M059J (cell line): ENCODE measurements at places on chromosomes 12 and 14. TPM values are rescaled to one million over a fixed set of nuclear protein-coding genes. Genes with fewer than 3 reads are reported as not detected.

INSM2 gene
- not detected in 2 replicates for total RNA-seq

NEMP1 gene
- 18.1 and 30.3 TPM in 2 replicates for total RNA-seq

CLEC12A gene
- not detected in 2 replicates for total RNA-seq

ZFHX2 gene
- total RNA-seq, result 0.05 TPM in 1 of 2 replicates, not detected in the other

NPFF gene
- not detected in 2 replicates for total RNA-seq

GPN3 gene
- total RNA-seq, result 22.6 and 35.4 TPM in 2 replicates

RALGAPA1 gene
- total RNA-seq, result 13.4 and 16.0 TPM in 2 replicates

TAS2R14 gene
- 0.34 and 0.89 TPM in 2 replicates for total RNA-seq

ANO4 gene
- 0.07 and 0.69 TPM in 2 replicates for total RNA-seq

NEUROD4 gene
- total RNA-seq, result not detected in 2 replicates

AHNAK2 gene
- 3.2 and 4.7 TPM in 2 replicates for total RNA-seq

CD69 gene
- total RNA-seq, result 1.2 TPM in 2 replicates

RILPL2 gene
- 3.5 and 5.3 TPM in 2 replicates for total RNA-seq

TMEM233 gene
- total RNA-seq, result not detected in 2 replicates

SDSL gene
- 4.2 and 6.7 TPM in 2 replicates for total RNA-seq

GDF3 gene
- not detected in 2 replicates for total RNA-seq

KCNK10 gene
- total RNA-seq, result not detected in 2 replicates

AGAP2 gene
- total RNA-seq, result 0.07 TPM in 1 of 2 replicates, not detected in the other

EML1 gene
- total RNA-seq, result 32.0 and 32.6 TPM in 2 replicates

HECTD4 gene
- 3.5 and 13.8 TPM in 2 replicates for total RNA-seq

TAS2R10 gene
- total RNA-seq, result not detected in 2 replicates

TAS2R19 gene
- total RNA-seq, result 0.22 TPM in 1 of 2 replicates, not detected in the other

BDKRB2 gene
- total RNA-seq, result 2.6 and 3.8 TPM in 2 replicates

WNT5B gene
- total RNA-seq, result 25.5 and 43.5 TPM in 2 replicates

MVK gene
- total RNA-seq, result 22.4 and 30.6 TPM in 2 replicates

CCDC175 gene
- total RNA-seq, result not detected in 2 replicates

SGPP1 gene
- 21.6 and 29.2 TPM in 2 replicates for total RNA-seq

RBP5 gene
- total RNA-seq, result not detected in 2 replicates

HHIPL1 gene
- total RNA-seq, result 0.15 and 1.2 TPM in 2 replicates

CSAD gene
- 0.89 and 2.6 TPM in 2 replicates for total RNA-seq

GZMB gene
- total RNA-seq, result not detected in 2 replicates

C14orf180 gene
- total RNA-seq, result not detected in 2 replicates

ST8SIA1 gene
- 0.15 and 2.5 TPM in 2 replicates for total RNA-seq

MMP19 gene
- 1.5 and 2.9 TPM in 2 replicates for total RNA-seq

ZNF84 gene
- total RNA-seq, result 9.8 and 12.1 TPM in 2 replicates

EP400 gene
- total RNA-seq, result 3.3 and 8.0 TPM in 2 replicates

C12orf60 gene
- 0.69 and 2.0 TPM in 2 replicates for total RNA-seq

RASSF9 gene
- 0.05 and 0.07 TPM in 2 replicates for total RNA-seq

CD163L1 gene
- 5.8 and 9.7 TPM in 2 replicates for total RNA-seq

DHRS1 gene
- total RNA-seq, result 15.4 and 20.9 TPM in 2 replicates

MMP17 gene
- total RNA-seq, result 8.3 and 10.1 TPM in 2 replicates

GYS2 gene
- total RNA-seq, result not detected in 2 replicates

CELA1 gene
- not detected in 2 replicates for total RNA-seq

ANKRD33 gene
- not detected in 2 replicates for total RNA-seq

LTBR gene
- 0.34 and 0.49 TPM in 2 replicates for total RNA-seq

SMCO3 gene
- total RNA-seq, result not detected in 2 replicates

RAD51B gene
- 19.0 and 21.9 TPM in 2 replicates for total RNA-seq

AQP2 gene
- not detected in 2 replicates for total RNA-seq
